Psoas muscle (tissue), 8 donors: ENCODE measurements at places on chromosomes 3 and 15. TPM values are rescaled to one million over a fixed set of nuclear protein-coding genes. Genes with fewer than 3 reads are reported as not detected.

GRCh38 chr3:150469931-150470740 lies 62.0 kb downstream of the TSC22D2 start:
- no peak for DNase-seq

DNA sequence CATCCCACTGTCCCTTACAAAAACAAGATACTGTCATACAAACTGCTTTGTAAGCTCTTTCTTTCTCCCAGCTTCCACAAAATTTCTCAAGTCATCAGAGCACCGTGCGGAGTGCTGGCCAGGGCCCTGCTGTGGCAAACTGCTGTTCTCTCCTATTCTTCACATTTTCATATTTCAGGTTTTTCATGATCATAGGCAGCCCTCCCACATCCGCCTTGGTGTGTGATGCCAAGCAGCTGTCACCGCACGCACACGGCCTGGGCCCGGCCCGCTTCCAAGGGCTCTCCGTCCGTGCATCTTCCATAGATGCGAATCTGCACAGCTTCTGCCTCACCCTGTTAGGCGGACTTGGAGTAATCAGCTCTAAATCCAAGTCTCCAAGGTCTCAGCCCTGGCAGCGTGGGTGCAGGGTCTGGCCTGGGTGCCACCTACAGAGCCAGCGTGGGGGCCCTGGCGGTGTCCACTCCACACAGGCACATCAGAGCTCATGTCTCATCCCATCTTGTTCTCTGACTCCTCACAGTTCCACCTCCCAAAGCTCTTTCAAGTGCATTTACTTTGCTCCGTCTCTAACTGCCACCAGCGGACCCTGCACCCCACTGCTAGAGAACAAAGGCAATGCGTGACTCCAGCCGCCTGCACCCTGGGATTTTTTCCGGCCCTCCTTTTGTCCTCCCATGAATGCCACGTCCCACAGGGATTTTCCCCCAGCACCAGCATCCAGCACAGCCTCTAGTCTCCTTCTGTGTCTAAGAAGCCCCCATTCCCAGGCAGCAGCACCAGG lies 27.2 kb downstream of the CYFIP1 start:
- DNase-seq = no peak

GRCh38 chr3:124276133-124276532 lies 284.2 kb upstream of the ROPN1 start:
- DNase-seq = no peak

DNA sequence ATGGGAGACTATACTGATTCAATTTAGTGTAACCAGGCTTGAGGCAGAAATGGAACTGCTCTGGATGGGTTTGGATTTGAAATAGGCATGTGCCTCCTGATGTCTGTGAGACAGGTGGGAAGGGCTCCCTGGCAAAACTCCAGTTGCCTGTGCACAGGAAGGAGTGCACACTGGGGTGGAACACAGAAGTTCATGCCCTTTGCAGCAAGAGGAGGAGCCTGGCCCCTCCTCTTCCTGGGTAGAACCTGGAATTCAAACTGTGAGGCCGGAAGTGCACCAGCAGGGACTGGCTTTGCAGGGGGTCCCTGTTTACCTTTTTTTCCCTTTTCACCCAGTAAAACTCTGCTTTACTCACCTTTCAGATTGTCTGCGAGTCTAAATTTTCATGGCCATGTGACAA lies 99.9 kb downstream of the GMPS start:
- no peak for DNase-seq

DNA sequence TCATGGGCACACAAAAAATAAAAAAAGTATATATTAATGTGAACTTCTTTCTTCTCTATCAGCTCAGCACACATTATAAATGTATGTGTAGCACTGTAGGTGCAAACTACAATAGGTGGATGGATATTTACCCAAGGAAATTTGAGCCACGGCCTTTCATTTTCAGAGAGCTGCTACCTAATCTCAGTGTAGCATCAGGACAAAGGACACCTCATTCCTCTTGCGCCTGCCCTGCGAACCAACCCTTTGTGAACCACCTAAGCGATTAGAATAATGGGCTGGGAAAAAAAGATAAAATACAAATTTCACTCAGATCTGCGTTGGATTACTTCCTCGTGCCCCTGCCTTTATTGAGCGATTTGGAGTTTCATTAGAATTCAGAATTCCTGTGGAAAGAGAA lies 263.2 kb downstream of the NR2F2 start:
- no peak for DNase-seq

DNA sequence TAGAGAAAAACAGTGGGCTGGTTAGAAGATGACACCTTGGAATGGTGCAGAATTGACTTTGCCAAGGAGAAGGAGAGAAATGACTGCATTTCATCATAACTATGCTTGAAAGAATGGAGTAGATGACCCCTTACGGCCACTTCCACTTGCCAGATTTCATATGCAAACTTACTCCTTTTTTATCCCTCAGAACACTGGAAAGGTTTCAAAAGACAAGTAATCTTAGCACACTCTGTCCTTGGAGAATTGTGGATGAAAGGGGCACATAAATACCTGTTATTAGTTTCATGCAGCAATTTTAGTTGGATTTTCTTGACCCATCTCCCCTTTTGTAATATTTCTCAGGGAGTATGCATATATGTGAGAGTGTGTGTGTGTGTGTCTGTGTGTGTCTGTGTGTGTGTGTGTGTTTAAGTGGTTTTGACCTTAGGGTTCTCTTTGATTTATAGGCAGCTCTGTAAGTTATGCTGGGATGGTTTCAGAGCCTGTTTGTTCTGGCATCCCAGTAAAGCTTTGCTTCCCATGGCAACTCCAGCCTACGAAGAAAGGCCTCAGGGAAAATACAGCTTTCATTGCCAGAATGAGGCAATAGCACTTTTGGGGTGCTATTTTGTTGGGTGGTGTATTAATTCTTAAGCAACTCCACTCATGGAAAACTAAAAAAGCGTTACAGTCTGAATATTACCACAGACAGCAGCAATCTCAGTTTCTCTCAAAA lies 122.2 kb upstream of the TP63 start:
- no peak for DNase-seq

DNA sequence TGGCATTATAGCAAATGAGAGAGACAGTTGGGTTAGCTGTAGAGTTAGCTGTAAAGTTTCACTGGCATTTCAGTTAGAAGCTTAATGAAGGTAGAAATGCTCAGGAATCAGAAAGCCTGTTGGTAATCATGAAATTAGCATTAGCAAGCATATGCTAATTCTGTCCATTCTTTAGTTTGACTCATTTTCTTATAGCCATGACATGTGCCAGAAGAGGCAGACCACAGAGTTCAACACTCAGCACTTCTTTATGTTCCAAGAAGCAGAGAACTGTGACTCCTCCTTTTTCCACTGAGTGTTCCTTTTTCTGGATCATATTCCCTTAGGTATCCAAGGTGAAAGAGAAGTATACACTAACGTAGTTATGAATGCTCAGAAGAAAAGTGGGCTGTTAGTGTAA lies 276.2 kb upstream of the SGO1 start:
- DNase-seq = no peak

DNA sequence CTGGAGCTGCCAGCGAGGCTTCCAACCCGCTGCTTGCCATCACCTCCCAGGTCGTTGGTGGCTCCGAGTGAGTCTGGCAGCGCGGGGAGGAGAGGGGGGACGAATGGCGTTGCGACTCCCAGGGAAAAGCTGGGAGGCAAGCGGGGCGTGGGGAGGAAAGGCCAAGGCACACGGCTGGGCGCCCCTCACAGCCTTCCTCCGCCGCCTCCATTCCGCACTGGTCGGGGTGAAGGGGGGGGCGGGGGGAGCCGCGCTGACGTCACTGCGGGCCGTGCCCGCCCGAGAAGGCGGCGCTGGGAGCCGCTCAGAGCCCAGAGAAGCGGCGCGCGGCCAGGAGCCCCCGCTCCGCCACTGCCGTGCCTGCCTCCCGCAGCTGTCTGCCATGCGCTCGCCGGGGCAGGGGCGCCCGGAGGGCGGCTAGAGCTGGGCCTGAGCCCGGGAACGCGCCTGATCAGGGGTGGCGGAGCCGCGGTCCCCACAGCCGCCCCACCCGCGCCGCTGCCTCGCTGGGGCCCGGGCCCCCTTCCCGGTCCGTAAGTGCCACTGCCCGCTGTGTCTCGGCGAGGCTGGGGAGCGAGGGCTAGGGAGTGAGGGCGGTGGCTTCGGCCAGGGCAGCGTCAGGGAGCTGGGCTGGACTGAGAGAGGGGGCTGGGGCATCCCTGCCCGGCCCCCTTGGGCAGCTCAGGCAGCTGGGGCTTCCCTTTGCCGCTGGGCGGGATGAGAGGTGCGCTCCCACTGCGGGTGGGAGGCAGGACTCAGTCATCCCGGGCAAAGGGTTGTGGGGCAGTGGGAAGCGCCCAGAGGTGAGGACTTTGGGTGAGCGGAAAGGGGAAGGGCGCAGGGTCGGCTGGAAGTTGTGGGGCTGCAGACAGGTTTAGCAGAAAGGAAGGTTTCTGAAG lies 27.8 kb upstream of the POLG start:
- no peak for DNase-seq

DNA sequence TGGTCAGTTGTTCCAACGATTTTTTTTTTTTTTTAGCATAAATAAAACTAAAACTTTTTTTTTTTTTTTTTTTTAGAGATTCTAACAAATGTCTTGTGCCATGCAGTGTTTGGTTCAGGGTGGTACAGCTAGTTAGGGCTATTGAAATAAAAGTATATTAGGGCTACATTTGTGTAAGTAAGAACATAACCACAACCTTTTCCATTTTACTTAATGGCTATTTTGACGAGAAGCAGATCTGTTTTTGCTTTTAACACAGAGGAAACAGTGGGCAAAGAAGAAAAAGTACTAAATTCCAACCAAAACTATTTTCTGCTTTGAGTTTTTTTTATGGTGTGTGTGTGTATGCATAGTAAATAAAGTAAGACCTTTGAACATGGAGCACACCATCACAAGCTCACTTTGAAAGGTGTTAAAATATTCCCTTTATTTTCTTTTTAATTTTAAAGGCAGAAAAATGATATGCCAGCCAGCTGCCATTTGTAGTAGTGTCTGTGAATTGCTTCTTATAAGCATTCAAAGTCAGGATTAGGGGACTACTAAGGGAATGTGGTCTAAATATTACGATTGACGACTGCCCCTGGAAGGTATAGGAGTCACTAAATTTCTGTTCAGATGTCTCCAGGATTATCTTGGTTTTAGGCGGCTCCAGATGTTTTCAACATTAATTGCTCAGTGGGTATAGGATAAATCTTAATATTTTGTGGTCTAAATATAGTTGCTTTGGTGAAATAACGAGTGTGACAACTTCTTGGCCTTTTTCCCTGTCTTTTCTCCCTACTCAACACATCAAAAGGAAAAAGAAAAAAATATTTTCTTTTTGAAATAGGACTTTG lies 3.1 kb downstream of the RARB start:
- DNase-seq = no peak

DNA sequence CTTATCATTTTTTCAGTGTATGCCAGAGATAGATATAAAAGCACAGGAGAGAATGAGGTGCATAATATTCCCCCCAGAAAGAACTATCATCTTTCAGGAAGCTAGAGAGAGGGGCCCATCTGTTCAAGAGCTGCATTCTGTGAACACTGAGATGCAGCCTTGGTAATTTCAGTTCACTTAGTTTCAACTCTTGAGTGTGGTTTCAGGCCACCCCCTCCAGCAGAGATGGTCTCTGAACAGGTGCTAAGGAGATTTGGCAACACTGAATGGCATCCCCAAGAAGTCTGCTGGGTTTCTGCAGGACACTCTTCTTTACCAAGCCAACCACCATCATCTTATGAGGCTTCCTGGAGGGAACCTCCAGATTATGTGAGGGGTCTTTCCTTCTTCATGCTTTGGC lies 30.4 kb upstream of the LIMD1 start:
- DNase-seq = no peak

Gene PRKCD
- total RNA-seq = 4.4 TPM

Gene KBTBD13
- 5.0 TPM for total RNA-seq

Gene DLG1
- total RNA-seq = 57.6 TPM

Gene MYRIP
- total RNA-seq = 1.3 TPM

Gene TWF2
- 140 TPM for total RNA-seq

Gene MUC13
- 0.13 TPM for total RNA-seq

Gene USP13
- 324 TPM for total RNA-seq

Gene SYNPR
- not detected for total RNA-seq
